ENCODE measurements at places on chromosomes 1 and 21. TPM values are rescaled to one million over a fixed set of nuclear protein-coding genes. Genes with fewer than 3 reads are reported as not detected.

- no peak for DNase-seq
Measured at GRCh38 chr21:41254090-41254700, 62.4 kb upstream of the FAM3B start.

GRCh38 chr1:155175281-155175926, 1.8 kb downstream of the TRIM46 start:
- DNase-seq = no peak

The GPR161 gene
- total RNA-seq = 2.8 TPM

DNA sequence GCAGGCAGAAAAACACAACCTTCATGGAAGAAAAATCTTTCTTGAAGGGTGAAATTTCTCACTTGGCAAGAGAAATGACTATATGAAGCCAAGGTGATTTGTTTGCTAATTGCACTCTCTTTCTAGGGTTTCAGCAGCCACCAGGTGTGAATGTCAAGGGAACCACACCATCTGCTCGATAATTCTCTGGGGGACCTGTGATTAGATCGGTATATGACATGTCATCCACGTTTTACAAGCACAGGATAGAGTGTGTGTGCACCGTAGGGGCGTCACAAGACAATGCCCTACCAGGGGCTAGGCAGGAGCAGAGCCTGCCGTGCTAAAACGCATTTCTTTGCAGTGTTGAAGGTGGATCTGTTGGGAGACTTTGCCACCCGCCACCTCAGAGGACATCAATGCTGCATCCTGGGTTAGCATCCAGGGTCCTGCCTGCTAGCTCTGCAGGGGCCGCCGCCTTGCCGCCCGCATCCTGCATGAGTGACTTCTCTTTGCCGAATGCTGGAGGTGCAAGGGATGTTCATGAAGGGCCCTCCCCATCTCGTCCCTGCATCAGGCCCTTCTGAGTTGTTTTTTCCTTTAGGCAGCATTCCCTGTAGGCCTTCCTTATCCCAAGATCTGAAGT, 37.8 kb upstream of the CCSAP start:
- no peak for DNase-seq

DNA sequence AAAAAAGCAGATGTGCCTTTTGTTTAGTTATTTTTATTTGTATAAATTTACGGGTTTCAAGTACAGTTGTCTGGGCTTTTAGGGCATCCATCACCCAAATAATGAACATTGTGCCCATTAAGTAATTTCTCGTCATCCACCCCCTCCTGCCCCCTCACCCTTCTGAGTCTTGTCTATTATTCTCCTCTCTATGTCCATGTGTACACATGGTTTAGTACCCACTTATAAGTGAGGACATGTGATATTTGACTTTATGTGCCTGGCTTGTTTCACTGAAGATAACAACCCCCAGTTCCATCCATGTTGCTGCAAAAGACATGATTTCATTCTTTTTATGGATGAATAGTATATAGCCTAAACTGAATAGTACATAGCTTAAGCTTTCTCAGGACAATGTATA, 189.2 kb downstream of the ZP4 start:
- no peak for DNase-seq

The MYBPH gene
- total RNA-seq = not detected

DNA sequence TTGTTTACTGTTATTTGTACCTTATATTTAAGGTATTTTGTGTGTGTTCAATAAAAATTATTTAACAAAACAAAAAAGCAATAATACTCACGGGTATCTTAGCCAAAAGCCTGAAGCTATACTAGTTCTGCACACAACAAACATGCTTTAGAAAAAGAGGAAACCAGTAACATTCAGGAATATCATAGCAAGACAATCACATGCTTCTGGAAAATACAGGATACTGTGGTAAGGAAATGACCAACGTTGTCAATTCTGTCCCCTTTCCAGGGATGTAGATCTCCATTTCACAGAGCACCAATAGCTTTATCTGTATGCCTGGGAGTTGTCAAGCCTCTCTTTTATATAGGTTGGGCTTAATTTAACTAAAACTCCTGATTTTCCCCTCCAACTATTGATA, 288.4 kb downstream of the SMYD3 start:
- no peak for DNase-seq

The KLHDC9 gene
- 5.3 TPM for total RNA-seq

The PPM1J gene
- 0.69 TPM for total RNA-seq

- DNase-seq = no peak
Measured at GRCh38 chr1:15231714-15232201, 15.3 kb upstream of the FHAD1 start.

DNA sequence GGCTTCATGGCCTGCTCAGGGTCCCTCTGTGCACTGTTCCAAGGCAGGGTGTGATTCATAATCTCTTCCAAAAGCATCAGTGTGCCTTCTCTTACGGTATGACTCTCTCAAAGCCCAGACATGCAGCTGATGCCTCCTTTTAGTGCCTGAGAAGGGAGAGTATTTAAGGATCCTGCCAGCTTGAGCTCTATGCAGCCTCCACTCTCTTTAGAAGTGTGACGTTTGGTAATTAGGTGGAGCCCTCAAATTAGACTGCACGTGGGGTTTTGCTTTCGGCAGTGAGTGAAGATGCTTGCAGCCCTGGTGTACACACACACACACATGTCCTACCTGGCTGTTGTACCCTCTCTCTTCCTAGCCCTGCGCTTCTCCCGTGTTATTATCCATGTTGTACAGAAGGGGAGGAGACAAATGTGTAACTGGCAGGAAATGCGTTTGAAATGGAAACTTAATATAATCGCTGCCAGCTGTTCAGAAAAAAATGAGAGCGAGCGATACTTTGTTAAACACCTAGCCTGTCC, 2.6 kb upstream of the C1orf174 start:
- no peak for DNase-seq

GRCh38 chr1:31400393-31400792, 12.6 kb upstream of the SERINC2 start:
- no peak for DNase-seq

DNA sequence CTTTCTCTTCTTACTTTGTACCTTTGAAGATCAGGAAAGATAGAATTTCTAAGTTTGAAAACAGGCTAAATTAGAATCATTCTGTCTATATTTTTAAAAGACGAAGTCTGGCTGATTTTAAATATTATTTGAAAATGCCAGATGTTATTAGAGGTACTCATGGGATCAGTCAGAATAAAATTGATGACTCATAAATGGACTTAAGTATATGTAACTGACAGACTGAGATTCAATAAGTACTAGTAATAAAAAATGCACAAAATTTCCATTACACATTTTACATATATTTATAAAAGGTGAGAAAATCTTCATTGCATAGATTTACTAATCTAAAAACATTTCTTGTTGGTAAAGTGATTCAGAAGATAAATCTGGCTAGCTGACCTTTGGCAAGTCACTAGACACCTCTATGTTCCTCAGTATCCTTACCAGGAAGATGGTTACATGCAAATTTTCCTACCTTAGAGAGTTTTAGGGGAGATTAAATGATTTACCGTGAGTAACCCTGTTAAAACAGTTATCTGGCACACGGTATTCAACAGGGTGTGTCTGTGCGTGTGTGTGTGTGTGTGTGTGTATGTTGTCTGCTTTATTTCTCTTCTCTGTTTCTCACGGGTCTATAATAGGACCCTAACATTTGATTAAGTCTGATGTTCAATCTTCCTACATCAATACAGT, 189.0 kb downstream of the RUNX1 start:
- DNase-seq = no peak

The CLCA4 gene
- not detected for total RNA-seq

The FGR gene
- not detected for total RNA-seq

GRCh38 chr1:26959722-26960624, at the start of gene KDF1:
TSS of gene KDF1 (minus strand) at chr1:26960468. CDS start at chr1:26952380, 8,088 bp downstream.
- DNase-seq = no peak

- no peak for DNase-seq
Measured at GRCh38 chr1:31145648-31146047, 80.1 kb upstream of the PUM1 start.

DNA sequence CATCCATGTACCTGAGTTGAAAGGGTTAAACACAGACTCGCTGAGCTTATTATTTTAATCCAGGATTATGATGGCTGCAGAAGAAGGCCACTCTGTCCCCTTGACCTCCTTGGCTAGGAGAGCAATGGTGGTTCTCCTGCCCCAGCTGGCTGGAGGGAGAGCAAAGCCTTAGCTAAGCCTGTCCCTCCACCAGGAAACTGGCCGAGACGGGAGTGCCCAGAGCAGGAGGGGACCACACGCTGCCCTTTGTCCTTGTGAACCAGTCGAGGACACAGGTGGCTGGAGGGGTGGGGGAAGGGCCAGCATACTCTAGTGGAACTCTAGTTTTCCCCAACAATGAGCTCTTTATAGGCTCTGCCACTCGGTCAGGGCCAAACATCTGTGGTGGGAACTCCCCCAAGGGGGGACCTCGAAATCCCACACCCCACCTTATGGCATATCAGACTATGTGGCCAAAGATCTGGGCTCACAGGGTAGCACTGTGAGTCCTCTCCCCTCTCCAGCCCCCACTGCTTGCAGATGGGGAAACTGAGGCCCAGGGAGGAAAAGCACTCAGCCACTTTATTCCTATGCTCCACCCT, 12.9 kb downstream of the KIAA1614 start:
- DNase-seq = no peak

The ADAMTS4 gene
- 0.14 TPM for total RNA-seq

GRCh38 chr1:3657578-3658230, 5.4 kb downstream of the TP73 start:
- no peak for DNase-seq

Data from NCI-H460 (cell line).